ENCODE measurements at places on chromosomes 12 and 14. TPM values are rescaled to one million over a fixed set of nuclear protein-coding genes. Genes with fewer than 3 reads are reported as not detected.

GRCh38 chr12:62760779-62761178 is 174.2 kb downstream of the PPM1H start:
- no peak for DNase-seq

DNA sequence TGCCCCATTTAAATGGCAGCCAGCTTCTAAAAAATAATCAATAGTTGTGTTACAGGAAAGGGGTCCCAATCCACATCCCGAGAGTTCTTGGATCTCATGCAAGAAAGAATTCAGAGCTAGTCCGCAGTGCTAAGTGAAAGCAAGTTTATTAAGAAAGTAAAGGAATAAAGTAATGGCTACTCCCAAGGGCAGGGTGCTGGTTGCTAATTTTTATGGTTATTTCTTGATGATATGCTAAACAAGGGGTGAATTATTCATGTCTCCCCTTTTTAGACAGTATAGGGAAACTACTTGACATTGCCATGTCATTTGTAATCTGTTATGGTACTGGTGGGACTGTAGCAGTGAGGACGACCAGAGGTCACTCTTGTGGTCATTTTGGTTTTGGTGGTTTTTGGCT is 591.3 kb downstream of the LRFN5 start:
- DNase-seq = no peak

DNA sequence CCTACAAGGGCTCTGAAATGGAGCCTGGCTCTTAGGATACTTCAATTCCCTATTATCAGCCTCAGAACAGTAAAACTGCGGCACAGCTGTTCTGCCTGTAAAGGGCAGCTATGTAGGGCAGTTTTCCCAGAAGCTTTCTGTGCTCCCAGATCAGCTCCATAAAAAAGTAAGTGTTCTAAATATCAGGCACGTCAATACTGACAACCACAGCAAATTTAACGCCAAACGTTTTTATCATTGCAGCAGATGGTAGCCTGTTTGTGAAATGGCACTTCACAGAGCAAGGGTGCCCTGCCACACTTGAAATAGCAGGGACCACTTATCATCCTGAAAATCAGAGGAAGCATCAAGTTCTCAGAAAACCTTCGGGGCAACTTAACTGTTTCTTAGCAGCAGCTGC is 54.8 kb upstream of the PTHLH start:
- no peak for DNase-seq

- no peak for DNase-seq
Measured at GRCh38 chr14:39097159-39097558, 5.9 kb downstream of the SEC23A start.

GRCh38 chr12:47391566-47391965 is 311.8 kb upstream of the AMIGO2 start:
- no peak for DNase-seq

- DNase-seq = no peak
Measured at GRCh38 chr14:32382704-32383103, 53.6 kb downstream of the AKAP6 start.

DNA sequence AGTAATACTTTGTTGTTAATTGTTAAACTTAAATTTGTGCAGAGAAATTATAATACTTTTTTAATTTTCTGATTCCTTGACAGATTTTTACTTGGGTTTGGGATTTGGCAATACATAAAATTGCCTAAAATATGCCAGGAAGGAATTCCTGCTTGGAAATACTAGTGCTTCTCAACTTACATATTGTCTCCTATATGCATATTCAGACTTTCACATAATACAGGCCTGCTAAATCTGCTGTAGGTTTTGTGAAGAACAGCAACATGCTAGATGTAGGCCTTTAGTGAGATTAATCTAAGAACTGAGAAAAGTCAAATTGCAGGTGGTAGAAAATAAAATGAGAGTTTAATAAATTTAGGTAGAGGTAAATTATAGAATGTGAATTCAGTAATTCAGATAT is 468.5 kb upstream of the MIS18BP1 start:
- no peak for DNase-seq

DNA sequence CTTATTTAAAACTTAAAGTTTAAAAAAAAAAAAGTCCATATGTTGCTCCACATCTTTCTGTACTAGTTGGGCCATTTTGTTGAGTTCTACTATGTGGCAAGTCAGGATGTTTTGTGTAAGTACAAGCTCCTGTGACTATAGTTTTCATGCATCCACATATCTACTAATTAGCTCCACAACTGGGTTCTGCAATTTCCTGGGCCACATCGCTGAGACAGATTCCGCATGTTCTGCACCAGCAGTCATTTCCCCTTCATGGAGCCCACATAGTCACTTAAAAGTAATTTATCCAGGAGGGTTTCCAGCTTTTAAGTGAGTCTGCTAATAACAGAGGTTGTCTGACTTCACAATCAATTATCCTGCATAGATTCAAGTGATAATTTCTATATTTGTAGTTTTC is 461.4 kb downstream of the ZFP36L1 start:
- no peak for DNase-seq

- DNase-seq = no peak
Measured at GRCh38 chr12:49776858-49777257, 35.5 kb downstream of the TMBIM6 start.

GRCh38 chr12:32110942-32111341 is 4.3 kb downstream of the BICD1 start:
- DNase-seq = no peak

DNA sequence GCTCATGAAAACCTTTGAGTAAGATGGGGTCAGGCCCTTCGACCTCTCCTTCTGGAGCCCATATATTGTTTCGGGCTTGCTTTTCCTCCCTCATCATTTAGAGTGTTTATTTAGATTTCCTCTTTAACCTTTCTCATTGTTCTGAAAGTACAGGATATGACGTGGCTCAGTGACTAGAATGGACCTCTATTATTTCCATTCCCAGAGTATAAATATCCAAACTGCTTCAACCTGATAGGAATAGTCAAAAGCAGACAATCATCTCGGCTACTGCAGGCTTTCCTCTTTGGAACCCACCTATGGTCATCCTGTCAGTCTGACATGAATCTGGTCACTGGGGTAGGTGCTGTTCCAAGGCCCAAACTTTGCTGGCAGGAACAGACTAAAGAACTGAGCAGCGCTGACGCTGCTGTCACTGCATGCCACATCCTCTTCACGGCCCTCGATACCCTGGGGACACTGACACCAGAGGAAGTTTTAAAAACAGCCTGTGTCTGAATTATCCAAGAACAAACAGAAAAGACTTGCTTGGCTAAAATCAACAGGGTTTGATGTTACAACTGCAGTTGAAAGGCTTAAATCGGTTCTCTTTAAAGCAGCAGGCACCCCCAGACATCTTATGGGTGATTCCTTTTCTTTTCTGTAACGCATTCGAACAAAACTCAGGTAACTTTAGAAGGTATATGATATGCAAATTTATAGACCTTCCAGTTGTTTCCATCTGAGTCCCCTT is 5.0 kb upstream of the DDX47 start:
- DNase-seq = no peak

GRCh38 chr12:13211859-13212664 is 15.5 kb downstream of the EMP1 start:
- DNase-seq = no peak

DNA sequence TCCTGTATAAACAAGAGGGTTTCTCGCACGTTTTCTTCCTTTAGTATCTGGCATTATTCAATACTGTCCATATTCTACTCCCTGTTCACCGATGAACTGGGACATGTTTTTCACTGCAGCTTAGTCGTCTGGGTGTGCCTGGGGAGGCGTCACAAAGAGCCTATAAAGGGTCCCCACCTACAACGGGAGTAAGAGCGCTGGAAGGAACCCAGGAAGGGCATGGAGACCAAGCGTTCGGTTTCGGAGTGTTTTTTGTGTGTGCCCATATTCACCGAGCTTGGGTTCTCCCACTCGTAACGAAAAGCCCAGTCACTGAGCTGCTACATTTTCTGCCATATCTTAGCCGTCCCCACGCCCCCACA is 592 bp upstream of the USP15 start:
- peak; percentile 68 for DNase-seq

- DNase-seq = no peak
Measured at GRCh38 chr12:43835264-43835655, 621 bp upstream of the TMEM117 start.

GRCh38 chr12:24404086-24404815 is 454.8 kb upstream of the SOX5 start:
- DNase-seq = no peak

DNA sequence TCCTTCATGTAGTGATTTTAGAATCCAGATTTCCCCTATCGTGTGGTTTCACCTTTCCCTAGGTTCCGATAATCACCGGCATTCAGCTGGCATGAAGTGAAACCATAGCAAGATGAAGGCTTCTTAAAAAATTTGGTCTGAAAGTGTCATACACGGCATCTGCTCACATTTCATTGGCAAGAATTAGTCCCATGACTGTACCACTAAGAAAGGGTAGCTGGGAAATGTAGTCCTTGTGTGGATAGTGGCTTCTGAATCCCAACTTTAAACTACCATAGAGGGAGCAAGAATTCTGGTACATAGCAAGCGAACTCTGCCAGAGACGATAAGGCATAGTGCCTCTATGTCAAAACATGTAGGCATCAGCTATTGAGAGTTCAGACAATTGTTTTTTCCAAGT is 360.1 kb upstream of the TBX3 start:
- no peak for DNase-seq

DNA sequence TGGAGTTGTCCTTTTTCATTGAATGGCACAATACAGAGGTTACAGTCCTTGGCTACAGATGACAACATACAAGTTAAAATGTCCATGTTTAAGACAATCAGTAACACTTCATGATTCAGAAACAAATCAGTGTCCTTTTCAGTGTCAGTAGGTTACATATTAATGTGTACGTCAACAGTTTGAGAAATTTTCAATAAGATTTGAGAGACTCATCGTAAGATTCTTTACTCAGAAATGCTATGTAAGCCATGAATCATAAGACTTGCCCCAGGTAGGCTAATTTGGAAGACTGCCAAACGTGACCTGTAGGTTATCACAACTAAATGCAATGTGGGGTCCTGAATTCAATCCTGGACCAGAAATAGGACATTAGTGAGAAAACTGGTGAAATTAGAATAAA is 3.5 kb downstream of the RDH12 start:
- DNase-seq = no peak

GRCh38 chr14:91116913-91117588 is 3.2 kb downstream of the DGLUCY start:
- no peak for DNase-seq

- peak; percentile 48 for DNase-seq
Measured at GRCh38 chr12:59149995-59150642, 229.8 kb upstream of the LRIG3 start.

- no peak for DNase-seq
Measured at GRCh38 chr12:28611115-28611435, 420.8 kb downstream of the CCDC91 start.

DNA sequence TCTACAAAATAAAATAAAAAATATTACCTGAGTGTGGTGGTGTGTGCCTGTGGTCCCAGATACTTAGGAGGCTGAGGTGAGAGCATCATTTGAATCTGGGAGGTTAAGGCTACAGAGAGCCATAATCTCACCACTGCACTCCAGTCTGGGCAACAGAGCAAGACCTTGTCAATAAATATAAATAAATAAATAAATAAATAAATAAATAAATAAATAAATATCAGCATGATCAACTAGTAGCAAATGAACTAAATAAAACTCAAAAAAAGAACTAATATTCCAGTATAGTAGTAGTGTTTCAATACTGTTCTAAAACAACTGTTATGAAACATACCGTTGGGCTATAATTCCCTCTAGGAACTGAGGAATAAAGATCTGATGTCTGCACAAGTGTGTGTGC is 74.4 kb downstream of the C12orf42 start:
- DNase-seq = no peak

GRCh38 chr12:47819138-47819895 is 386 bp downstream of the HDAC7 start:
- no peak for DNase-seq

- no peak for DNase-seq
Measured at GRCh38 chr12:67698672-67699581, 50.4 kb downstream of the DYRK2 start.

DNA sequence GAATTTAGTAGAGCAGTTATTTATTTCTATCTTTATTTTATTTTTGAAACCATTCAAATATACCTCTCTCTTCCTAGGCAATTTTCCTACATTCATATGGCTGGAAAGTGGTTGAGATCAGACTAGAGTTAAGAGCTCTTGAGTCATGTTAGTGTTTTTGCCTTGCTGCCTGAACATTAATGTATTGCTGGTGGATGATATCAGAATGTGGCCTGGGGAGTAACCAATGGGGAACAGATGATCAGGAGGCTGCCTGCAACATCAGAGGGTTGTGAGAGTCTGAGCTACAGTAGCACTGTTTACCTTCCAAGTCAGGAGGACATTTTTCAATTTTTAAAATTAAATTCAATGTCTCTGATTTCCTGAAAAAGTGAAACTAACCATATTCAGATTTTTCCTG is 166.3 kb upstream of the TRHDE start:
- no peak for DNase-seq

- no peak for DNase-seq
Measured at GRCh38 chr12:94078138-94078723, 70.1 kb upstream of the PLXNC1 start.

- no peak for DNase-seq
Measured at GRCh38 chr12:9364224-9365176, 156.3 kb upstream of the PZP start.

GRCh38 chr12:5276327-5276880 is 155.5 kb upstream of the NTF3 start:
- no peak for DNase-seq

DNA sequence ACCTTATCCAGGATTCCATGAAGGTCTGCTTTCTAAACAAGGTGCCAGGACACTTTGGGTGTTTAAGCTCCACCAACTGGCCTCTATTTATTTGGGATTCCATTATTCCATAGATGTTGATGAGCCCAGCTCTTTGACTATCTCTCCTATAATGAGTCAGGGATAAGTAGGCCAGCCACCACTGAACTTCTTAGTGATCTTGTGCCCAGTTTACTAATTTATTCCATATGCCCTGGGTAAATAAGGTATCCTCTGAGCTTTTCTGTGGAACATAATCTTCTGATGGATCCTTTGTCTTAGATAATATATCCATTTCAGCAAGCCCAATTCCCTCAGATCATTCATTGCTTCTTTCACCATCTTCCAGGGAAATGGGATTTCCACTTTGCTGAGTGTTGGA is 535.0 kb downstream of the FOXG1 start:
- no peak for DNase-seq

GRCh38 chr14:49427117-49427516 is 159.1 kb downstream of the RPS29 start:
- no peak for DNase-seq

Gene SDS
- not detected for polyA plus RNA-seq

Gene ORAI1
- 14.7 TPM for polyA plus RNA-seq

Gene RTL1
- polyA plus RNA-seq = 0.04 TPM

Gene GYS2
- polyA plus RNA-seq = 0.19 TPM

Gene LGMN
- 135 TPM for polyA plus RNA-seq

Gene PLEKHH1
- polyA plus RNA-seq = 44.3 TPM

Gene P2RX7
- 0.86 TPM for polyA plus RNA-seq

Gene CLEC9A
- 0.51 TPM for polyA plus RNA-seq

Gene FOXA1
- 0.58 TPM for polyA plus RNA-seq

Gene FAM181A
- not detected for polyA plus RNA-seq

Gene USP44
- 2.5 TPM for polyA plus RNA-seq

Gene YY1
- polyA plus RNA-seq = 146 TPM

Gene LYZ
- 32.9 TPM for polyA plus RNA-seq

Gene STAB2
- 0.27 TPM for polyA plus RNA-seq

Gene KRT73
- not detected for polyA plus RNA-seq

Gene SLC17A8
- polyA plus RNA-seq = 0.53 TPM

Gene TMEM233
- polyA plus RNA-seq = 1.3 TPM

Gene TAS2R30
- polyA plus RNA-seq = 0.27 TPM

Gene LMO3
- 2.6 TPM for polyA plus RNA-seq

Gene RFLNA
- 5.6 TPM for polyA plus RNA-seq

Gene KRT85
- polyA plus RNA-seq = not detected

Gene SIRT4
- 5.2 TPM for polyA plus RNA-seq
